ENCODE measurements at places on chromosomes 7 and 10. TPM values are rescaled to one million over a fixed set of nuclear protein-coding genes. Genes with fewer than 3 reads are reported as not detected.
A peak's percentile ranks its signal among the peaks of the same experiment; 100 is the strongest.

- peak; percentile 57 for DNase-seq
Measured at GRCh38 chr7:116727432-116728009, 55.5 kb downstream of the MET start.

DNA sequence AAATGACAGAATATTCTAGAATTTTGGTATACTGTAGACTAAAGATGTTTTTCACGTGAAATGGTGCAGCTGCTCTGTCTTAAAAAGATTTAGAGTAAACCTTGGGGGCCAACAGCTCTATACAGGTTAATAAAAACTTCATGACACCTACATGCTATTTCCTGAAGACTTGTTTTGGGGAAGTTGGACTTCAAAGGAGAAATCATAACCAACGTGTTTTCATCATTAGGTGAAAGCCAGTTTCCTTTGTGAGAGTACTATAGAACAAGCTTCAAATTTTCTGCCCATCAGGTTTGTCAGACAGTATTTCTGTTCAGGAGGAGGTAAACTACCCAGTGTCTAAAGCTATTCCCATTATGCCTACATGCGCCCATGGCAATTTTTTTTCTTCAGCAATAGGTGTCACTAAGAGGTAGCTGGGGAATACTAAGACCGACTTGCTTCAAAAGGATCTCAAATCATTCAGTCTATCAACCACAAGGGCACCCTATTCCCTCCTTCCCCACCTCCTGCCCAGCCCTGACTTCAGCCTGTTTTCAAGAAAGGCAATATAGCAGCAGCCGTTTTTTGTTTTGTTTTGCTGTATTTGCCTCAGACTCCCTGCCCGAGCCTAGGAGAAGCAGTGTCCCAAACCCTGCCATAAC lies 237.3 kb upstream of the SP8 start:
- DNase-seq, result no peak

GRCh38 chr10:12097791-12098190 lies 29.0 kb downstream of the DHTKD1 start:
- DNase-seq, result peak; percentile 33

DNA sequence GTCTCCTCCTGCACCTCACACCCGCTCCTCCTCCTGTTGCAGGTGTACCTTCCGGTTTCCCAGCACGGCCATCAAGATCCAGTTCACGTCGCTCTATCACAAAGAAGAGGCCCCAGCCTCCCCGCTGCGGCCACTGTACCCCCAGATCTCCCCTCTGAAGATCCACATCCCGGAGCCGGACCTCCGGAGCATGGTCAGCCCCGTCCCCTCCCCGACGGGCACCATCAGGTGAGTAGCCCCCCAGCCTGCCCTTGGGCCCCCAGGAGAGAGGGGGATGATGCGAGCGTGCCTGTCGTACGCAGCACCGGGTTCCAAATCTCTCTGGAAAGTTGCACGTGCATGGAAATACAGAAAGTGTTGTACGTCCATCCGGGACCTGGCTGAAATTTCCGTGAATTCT lies 34.6 kb upstream of the AP5Z1 start:
- DNase-seq, result no peak

GLI3 gene
- 2.4 TPM for total RNA-seq

Data from bronchial epithelial cell (primary cell).